Kidney (tissue), 22 donors: ENCODE measurements at places on chromosomes 3 and 15. TPM values are rescaled to one million over a fixed set of nuclear protein-coding genes. Genes with fewer than 3 reads are reported as not detected.

The SUSD5 gene
- total RNA-seq: 13.8 TPM

The ADIPOQ gene
- total RNA-seq: not detected

The BNC1 gene
- 0.38 TPM for total RNA-seq

The GUCA1C gene
- not detected for total RNA-seq

DNA sequence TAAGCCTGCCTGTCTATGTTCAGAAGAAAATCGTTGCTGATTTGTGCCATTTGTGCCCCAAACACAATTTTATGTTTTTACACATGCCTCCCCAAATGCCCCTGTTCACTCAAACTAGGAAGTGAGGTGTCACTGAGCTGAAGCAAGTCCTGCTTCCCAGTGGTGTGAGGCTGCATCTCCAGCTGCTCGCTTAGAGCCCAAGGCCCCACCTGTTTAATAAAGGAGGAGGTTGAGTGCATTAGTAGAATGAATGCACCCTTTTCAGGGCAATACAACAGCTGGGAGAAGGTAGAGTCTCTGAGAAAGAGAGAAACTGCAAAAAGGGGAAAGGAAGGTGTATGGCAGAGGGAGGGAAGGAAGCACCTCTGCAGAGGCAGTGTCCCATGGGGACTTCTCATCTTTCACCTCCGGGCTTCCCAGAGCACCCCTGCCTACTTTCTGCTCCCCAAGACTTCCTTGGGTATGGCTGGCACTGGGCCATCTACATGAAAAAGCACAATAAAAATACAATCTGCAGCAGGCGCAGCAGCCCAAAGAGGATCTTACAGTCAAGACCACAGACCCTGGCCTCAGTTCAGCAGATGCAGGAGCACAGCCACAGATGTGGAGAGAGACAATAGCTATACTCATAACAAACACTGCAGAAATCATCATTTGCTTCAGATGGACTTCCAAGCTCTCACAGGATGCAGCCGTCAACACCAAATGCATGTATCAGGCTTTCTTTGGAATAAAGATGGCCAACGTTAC lies 165.9 kb downstream of the POLR2M start:
- H3K27me3 ChIP-seq: no peaks in the 10 kb centered on the region
- H3K27ac ChIP-seq: no peak overlapping the region
- H3K36me3 ChIP-seq: no peaks in the 10 kb centered on the region
- no peak overlapping the region for H3K4me3 ChIP-seq
- H3K4me1 ChIP-seq: no peaks in the 10 kb centered on the region

- H3K27ac ChIP-seq: peak overlapping the region; percentile 84
- H3K4me3 ChIP-seq: no peak overlapping the region
- peaks cover 5% of the 10 kb centered on the region for H3K4me1 ChIP-seq
- DNase-seq: peak; percentile 72
Measured at GRCh38 chr15:40787344-40787841, 17.6 kb downstream of the C15orf62 start.

DNA sequence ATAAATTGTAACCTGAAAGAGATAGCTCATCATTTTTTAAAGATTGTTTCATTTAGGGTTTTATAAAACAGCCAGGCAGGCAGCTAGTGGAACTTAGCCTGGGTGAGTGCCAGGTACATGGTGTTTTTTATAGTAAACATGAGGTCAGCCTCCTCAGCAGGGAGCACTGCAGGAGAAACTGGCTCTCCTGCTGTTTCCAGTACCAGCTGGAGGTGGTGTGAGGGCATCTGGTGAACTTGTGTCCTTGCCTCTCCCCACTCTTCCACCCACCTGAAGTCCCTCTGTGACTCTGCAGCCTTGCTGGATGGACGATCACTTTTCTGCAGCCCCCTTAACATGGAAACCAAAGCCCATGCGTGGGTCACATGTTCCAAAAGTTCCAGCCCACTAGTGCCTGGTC lies 128.4 kb downstream of the FAM174B start:
- no peak for DNase-seq
- no peaks in the 10 kb centered on the region for H3K27me3 ChIP-seq
- H3K4me1 ChIP-seq: peaks cover 2% of the 10 kb centered on the region
- no peak overlapping the region for H3K27ac ChIP-seq

DNA sequence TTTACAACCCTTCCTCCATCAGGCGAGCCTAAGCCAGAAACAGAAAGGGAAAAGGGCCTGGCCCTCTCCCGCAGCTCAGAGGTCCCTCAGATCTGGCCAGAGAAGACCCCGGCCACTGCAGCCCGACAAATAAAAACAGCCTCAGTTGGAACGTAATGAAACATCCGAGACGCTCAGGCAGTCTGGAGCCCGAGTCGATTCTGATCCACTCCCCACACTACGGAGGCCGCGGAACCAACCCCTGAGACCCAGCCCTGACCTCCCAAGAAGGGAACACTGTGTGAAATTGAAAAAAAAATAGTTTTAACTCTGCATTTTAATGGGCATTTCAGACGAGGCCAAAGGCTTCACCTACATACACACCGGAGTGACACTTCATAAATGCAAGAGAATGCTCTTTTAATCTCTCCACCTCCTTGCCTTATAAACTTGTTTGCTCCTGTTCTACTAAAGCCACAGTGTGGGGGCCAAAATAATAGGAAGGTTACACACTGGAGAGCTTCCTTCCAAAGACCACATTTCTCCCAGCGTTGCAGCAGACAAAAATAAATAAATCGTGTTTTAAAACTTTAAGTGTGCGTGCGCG lies 3.7 kb downstream of the MEIS2 start:
- peaks cover 3% of the 10 kb centered on the region for H3K27me3 ChIP-seq
- peak overlapping the region; percentile 81 for H3K4me3 ChIP-seq
- H3K27ac ChIP-seq: peak overlapping the region; percentile 94
- no peaks in the 10 kb centered on the region for H3K4me1 ChIP-seq

- no peak for DNase-seq
- H3K4me1 ChIP-seq: no peaks in the 10 kb centered on the region
- H3K4me3 ChIP-seq: no peak overlapping the region
- no peaks in the 10 kb centered on the region for H3K36me3 ChIP-seq
- no peak overlapping the region for H3K27ac ChIP-seq
Measured at GRCh38 chr3:185727873-185728272, 97.0 kb downstream of the IGF2BP2 start.
